ELR (cell line): ENCODE measurements at places on chromosomes 2 and 18.
A peak's percentile ranks its signal among the peaks of the same experiment; 100 is the strongest.

GRCh38 chr2:149861034-149861433 lies 273.5 kb upstream of the MMADHC start:
- no peak for DNase-seq

- DNase-seq = peak; percentile 66
These were observed 6.0 kb upstream of the INPP5D start for GRCh38 chr2:233053928-233054784.

DNA sequence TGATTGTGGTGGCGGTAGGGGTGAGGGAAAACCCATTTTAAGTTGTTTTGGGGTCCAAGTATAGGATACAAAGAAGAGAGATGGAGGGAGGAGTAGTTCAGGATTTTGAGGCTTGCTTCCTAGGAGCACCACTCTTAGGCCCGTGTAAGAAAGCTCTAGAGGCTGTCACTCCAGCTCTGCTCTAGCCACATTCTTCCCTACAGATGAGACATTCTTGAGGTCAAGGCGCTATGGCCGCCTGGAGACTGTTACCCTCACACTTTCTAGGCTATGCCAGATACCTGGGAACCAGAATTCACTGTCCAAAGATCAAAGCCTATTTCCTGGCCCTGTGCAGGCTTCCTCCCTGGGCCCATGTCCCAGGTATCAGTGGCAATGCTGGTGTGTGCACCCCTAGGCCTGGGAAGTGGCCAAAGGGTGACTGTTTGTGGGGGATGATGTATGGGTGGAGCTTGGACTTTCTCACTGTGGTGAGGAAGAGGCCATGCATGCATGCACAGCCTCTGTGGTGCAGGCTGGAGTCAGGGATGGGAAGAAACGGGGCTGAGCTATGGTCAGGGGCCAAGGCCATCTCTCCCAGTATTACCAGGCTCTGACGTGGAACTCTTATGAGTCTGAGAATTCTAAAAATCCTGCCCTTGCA lies 7.0 kb upstream of the TTL start:
- peak; percentile 47 for DNase-seq

- no peak for DNase-seq
These were observed 106.0 kb downstream of the OLA1 start for GRCh38 chr2:174142290-174142689.

- no peak for DNase-seq
These were observed 3.3 kb upstream of the ACOXL start for GRCh38 chr2:110729106-110729505.

GRCh38 chr2:112959109-112959812 lies 18.5 kb upstream of the IL36G start:
- peak; percentile 27 for DNase-seq

GRCh38 chr18:13539050-13539449 lies 187.3 kb downstream of the FAM210A start:
- no peak for DNase-seq

GRCh38 chr18:26233208-26233607 lies 7.0 kb downstream of the TAF4B start:
- no peak for DNase-seq

- peak; percentile 29 for DNase-seq
These were observed 6.6 kb upstream of the PTMA start for GRCh38 chr2:231701456-231702373.

DNA sequence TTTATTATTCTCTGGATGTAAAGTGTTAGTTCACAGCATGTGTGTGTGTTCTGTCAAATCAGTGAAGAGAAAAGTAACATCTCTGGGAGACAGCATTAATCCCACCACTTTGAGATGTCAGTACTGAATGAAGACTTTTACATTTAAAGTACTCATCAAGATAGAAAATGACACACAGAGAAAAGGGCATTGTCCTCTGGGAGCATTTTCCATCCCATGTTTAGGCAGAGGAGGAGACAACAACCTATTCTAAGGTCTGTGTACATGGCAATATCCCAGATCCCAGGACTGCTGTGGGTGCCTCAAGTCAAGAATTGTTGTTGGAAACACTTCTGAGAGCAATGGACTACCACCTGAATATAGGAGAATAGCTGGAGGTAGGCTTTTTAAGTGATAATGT lies 201.5 kb downstream of the PPP1R1C start:
- DNase-seq = no peak
